ENCODE measurements at places on chromosomes 7 and 10. TPM values are rescaled to one million over a fixed set of nuclear protein-coding genes. Genes with fewer than 3 reads are reported as not detected.

The LLCFC1 gene
- 6.6 TPM for polyA plus RNA-seq

The GNAT3 gene
- 0.57 TPM for polyA plus RNA-seq

The ZEB1 gene
- polyA plus RNA-seq: 25.1 TPM

The OR2A42 gene
- polyA plus RNA-seq: 0.34 TPM

The PTPRZ1 gene
- 20.6 TPM for polyA plus RNA-seq

The IRF5 gene
- 5.5 TPM for polyA plus RNA-seq

The TFEC gene
- polyA plus RNA-seq: 132 TPM

The HSPA12A gene
- 9.2 TPM for polyA plus RNA-seq

Measured in large intestine (tissue), 12 donors.